Dermis microvascular lymphatic vessel endothelial cell (primary cell): ENCODE measurements at places on chromosomes 2 and 18. TPM values are rescaled to one million over a fixed set of nuclear protein-coding genes. Genes with fewer than 3 reads are reported as not detected.

GRCh38 chr18:21262979-21263378, 20.9 kb downstream of the GREB1L start:
- DNase-seq: no peak

- no peak for DNase-seq
Observed at GRCh38 chr2:128637481-128638155, 318.9 kb upstream of the HS6ST1 start.

- no peak for DNase-seq
Observed at GRCh38 chr2:217299590-217299989, 439.7 kb upstream of the TNP1 start.

GRCh38 chr2:7992612-7993602, 688.9 kb upstream of the ID2 start:
- no peak for DNase-seq

DNA sequence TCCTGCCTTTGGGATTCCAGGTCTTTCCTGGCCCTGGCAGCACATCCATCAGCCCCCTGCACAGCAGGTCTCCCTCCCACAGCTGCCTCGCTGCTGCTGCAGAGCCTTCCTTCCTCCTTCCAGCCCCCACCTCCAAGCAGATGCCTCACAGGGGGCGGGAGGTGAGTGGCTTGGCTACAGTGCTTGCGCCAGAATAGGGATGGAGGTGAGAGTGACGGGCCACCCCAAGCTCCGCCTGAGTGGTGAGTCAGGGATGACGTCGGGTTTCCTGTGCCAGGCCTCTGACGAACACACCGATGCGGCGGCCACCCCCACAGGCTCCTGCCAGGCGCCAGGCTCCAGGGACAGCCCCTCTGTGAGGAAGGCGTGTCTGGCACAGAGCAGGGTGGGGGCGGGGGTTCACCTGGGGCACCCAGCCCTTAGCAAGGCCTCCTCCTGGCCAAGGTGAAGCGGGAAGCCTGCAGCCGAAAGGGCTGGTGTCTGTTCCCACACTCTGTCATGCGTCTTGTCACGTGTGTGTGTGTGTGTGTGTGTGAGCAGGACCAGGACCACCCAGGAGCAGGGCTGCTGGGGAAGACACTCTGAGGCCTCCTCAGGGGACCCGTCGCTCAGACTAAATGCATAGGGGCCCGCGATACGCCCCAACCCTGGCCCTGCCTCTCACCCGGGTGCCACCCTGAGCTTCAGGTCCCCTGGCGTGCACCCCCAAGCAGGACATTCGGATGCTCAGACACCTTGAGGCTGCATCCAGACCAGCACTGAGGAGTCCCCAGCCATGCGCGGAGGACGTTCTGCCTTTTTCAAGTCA, 3.4 kb upstream of the DUSP2 start:
- peak; percentile 79 for DNase-seq

DNA sequence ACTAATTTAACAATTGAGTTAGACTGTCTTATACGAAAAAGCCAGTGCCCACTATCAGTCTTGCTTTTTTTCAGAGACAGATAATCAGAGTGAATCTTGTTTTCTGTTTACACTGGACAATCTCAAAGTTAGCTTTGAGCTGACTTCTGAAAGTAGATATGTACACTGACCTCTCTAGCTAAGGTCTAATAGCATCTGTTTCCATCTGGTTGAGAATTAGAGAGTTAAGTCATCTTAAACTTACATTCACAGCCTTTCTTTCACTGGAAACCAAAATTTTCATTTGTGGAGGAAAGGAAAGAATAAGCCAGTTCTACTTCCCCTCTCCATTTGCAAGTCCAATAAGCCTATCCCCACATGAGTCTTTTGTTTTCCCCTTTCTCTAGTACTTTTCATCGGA, 89.3 kb downstream of the VRK2 start:
- DNase-seq: no peak

GBX2 gene
- 0.51 and 0.90 TPM in 2 replicates for total RNA-seq

MOGAT1 gene
- total RNA-seq: not detected in 2 replicates

DNA sequence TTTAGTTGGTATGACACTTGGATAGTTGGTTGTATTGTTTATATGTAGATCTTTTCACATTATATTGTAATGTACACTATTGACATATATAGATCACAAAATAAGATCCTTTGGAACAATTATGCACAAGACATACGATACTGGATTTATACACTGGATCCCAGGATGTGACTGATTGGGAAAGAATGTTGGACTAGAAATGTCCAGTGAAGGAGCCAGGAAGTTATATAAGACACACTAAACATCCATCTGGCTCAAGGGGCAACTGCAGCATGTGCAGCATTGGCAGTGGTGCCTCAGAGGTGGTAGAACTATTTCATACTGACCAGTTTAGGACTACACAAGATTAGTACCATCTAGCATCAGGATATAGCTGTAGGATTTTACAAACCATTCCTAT, 104.9 kb downstream of the TRABD2A start:
- DNase-seq: no peak

DNA sequence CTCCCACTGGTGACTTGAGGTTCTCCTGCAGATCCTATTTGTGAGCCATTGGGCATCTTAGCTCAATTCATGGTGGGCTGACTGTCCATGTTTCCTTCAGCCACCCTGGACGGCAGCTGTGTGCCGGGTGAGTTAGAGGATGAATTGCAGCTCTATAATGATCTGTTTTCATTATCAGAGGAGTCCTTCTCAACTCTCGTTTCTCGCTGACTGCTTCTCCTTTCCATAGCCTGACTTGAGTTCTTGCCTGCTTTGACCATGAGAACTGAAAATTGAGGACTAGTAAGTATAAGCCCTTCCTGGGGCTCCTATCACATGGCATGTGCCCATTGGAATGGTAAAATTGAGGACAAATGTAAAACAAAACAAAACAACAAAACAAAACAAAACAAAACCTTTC, 121.8 kb downstream of the CDC42EP3 start:
- DNase-seq: no peak

DNA sequence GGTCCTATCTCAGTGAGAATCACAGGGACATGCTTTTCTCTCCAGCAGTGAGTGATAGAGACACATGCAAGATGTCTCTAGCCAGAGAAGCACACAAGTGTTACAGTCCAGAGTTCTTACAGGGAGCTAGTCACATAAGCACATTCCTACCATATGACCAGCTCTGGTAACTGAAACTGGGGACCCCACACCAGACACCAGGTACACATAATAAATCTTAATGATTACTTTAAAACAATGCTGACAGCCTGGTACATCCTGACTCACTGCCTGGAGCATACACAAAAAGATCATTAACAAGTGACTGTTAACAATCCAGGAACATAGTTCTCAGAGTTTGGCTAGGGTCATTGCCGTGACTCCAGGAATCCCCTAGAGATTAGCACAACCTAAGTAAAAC, 53.6 kb downstream of the GALNT1 start:
- peak; percentile 76 for DNase-seq

DNA sequence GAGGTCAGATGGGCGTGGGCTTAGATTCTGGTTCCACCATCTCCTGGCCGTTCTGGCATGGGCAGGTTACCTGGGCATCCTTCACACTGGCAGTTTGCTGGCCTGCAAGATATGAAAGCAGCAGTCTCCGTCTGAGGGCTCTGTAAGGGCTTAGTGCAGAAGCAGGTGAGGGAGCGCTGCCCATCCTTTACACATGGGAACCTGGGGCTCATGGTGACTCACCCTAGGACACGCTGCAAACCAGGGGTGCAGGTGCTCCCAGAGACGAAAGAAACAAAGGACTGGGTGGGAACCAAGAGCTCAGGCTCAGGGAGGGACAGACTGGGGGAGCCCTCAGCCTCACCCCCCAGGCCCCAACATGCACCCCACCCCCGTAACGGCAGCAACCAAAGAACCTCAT, 10.7 kb upstream of the ID2 start:
- no peak for DNase-seq

CPO gene
- not detected in 2 replicates for total RNA-seq

GRCh38 chr2:45256867-45257641, 247.8 kb upstream of the SIX2 start:
- DNase-seq: no peak

CNRIP1 gene
- total RNA-seq: 31.2 and 44.9 TPM in 2 replicates

TXNDC2 gene
- under 0.01 TPM in 1 of 2 replicates, not detected in the other for total RNA-seq

GRCh38 chr2:137190411-137191195, 425.3 kb downstream of the THSD7B start:
- DNase-seq: no peak

GRCh38 chr18:55886886-55887285, 298.9 kb upstream of the TCF4 start:
- no peak for DNase-seq

DNA sequence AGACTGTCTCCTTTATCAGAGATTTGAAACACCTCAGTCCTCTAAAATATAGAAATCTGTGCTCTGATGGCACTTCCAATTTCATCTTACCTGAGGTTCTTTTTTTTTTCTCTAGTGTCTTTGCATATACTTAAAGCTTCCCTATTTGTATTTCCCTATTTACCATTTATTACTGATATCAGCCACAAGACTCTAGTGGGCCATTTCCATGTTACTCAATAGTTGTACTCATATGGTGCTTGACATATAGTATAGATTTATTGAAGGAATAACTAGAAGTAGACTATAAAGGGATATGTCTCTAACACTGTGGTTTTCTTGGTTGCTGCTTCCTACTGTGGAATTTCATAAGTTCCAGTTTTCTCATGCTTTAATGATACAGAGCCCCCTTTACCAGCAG, 3.0 kb downstream of the RBM45 start:
- no peak for DNase-seq

DNA sequence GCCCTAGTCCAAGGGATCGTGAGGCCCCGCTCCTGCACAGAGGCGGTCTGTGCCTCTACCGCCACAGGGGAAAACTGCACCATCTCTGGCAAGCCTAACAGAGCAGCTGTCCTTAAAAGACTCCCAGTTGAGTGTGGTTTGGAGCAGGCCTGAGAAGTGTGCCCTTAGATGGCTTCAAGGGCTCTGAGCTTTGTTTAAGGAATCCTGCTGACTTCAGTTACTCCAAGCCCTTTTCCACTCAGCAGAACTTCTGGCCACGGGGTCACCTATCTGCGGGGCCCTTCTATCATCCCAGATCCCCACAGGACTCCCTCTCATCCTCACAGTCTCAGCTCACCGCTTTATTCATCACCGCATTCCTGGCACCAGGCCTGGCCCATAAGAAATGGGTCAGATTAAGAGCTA, 131.5 kb downstream of the CCDC74A start:
- DNase-seq: no peak

DNA sequence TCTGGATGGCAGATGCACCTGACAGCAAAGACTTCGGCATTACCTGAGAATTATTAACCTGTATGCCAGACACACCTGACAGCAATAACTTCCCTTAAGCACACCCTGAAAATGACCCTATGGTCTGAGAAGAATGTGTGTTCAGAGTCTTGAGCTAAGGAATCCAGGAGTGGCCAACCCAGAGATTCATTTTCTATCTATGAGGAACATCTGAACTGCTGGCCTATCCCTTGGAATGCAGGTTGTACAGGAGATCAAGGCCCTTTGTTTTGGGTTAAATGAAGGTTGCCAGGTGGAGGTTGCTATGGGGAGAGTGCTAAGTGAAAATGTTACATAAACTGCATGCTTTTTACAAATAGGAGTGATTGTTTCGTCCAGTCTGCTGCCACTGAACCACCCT, 200.9 kb upstream of the MEIS1 start:
- no peak for DNase-seq

CRACDL gene
- 0.76 and 3.0 TPM in 2 replicates for total RNA-seq

ARPC2 gene
- total RNA-seq: 256 and 269 TPM in 2 replicates

ADCYAP1 gene
- total RNA-seq: not detected in 2 replicates

ZRANB3 gene
- 4.2 and 6.0 TPM in 2 replicates for total RNA-seq

GRCh38 chr2:186927185-186927866, 78.4 kb upstream of the ZSWIM2 start:
- no peak for DNase-seq

DNA sequence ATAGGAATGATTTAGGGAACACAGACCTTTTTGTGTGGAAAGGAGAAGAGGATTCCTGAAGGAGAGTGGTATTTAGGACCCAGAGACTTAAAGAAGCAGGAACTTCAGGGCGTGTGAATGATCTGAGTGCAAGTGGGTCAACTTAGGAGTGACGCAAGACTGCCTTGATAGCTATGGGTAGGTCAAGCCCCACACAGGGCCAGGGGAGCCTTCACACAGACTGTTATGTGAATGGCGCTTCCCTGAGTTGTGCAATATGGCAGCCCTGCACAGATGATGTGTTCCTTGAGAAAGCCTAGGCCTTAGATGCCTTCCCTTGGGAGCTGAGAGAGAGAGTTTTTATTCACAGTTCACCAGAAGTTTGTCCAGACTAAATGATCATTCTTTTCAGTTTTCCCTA, 47.1 kb upstream of the IGFBP5 start:
- DNase-seq: no peak

DNA sequence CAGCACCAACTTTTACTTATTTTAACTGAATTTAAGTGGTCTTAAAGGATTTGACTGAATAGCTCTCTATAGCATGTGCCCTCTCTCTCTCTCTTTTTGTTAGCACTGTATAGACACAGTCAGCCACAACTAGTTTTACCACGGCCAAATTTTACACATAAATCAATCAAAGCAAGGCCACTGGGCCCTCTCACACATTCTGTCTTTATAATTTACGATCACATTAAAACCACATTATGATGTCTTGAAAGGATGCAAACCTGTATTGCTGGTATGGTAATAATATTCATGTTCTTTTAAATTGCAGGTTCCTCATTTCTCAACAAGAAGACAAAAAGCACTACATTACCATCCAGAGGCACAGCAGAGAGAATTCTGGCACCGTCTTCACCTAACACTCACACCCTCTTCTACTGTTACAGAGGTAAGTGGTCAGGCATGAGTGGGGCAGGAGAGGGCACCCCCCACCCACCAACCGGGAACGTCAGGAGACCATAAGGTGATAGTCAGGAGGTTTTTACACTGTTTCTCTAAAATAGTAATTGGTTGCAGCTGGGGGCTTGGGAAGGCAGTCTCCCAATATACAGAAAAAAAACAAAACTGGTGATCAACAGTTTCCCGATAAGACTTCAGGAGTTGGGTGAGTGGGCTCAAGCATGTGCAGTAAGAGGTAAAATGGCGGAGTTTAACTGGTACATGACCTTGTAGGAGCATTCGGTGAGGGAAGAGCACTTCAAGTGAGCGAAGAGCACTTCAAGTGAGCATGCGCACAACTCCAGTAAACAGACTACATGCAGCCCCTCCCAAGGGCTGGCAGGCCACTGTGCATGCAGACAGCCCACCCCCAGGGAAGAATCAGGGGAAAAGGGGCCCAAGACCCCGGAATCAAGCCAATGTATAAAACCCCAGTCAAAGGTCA, 296.7 kb downstream of the PIEZO2 start:
- no peak for DNase-seq

TUBA4B gene
- not detected in 2 replicates for total RNA-seq

GRCh38 chr2:221370857-221371211, 201.3 kb downstream of the EPHA4 start:
- no peak for DNase-seq

GRCh38 chr2:160419776-160420505, 73.7 kb downstream of the RBMS1 start:
- DNase-seq: peak; percentile 37

SKOR2 gene
- not detected in 2 replicates for total RNA-seq

MARCHF4 gene
- 0.13 TPM in 2 replicates for total RNA-seq

PDIA6 gene
- total RNA-seq: 272 and 346 TPM in 2 replicates
